ENCODE measurements at places on chromosomes 5 and 9.
A peak's percentile ranks its signal among the peaks of the same experiment; 100 is the strongest.

GRCh38 chr5:54705994-54706653 is 188.6 kb downstream of the SNX18 start:
- DNase-seq, result no peak

GRCh38 chr9:68914751-68915150 is 99.2 kb downstream of the PRKACG start:
- no peak for DNase-seq

- no peak for DNase-seq
Observed at GRCh38 chr5:78659714-78660113, 11.1 kb upstream of the LHFPL2 start.

- DNase-seq, result no peak
Observed at GRCh38 chr5:143758750-143759149, 53.2 kb upstream of the HMHB1 start.

DNA sequence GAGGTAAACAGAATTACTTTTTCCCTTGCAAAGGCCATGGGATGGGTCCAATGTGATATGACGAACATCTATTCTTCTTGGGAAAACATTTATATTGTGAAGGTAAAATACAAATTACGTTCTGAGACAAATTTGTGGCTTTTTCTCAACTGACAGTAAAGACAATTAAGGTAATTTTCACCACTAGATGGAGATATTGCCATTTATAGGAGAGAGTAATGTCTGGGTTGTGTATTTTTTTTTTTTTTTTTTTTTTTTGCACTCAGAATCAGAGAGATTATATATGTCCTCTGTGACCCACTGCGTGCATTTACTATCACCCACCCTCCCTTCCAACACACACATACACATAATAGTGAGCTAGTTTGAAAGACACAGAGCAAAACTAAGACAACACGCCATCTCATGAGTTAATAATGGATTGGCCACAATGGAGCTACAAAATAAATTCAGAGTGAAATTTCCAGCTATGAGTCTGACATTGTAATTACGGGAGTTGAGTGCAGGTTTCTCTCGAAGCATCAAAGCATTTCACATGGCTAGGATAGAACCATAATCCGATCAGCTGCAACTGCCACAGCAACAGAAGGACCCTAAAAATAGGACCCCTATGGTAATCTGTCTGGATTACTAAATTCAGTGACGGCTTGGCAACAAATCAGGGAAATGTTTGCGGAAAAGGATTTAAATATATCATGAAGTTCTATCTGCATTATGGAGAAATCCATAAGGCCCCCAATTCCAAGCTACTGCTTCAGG is 49.2 kb downstream of the ANXA1 start:
- DNase-seq, result peak; percentile 74

GRCh38 chr5:173050791-173051190 is 5.4 kb upstream of the CREBRF start:
- DNase-seq, result no peak

GRCh38 chr5:158590746-158591300 is 508.9 kb downstream of the EBF1 start:
- no peak for DNase-seq

DNA sequence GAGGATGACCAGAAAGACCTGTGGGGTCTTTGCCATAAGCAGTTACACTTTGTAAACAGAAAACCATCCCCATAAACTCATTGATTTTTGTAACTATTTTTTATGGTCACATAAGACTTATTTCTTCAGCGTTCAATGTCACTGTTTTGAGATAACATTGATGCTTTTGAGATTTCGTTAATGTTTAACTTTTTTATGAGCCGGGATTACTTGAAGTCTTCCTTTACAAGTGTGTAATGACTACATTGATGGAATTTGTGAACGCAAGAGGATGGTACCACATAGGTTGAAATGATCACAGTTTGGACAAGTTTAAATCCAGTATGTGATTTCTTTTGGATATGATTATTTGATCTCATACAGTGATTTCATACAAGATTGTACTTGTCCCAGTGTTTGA is 1.8 kb downstream of the SLC12A2 start:
- DNase-seq, result no peak

DNA sequence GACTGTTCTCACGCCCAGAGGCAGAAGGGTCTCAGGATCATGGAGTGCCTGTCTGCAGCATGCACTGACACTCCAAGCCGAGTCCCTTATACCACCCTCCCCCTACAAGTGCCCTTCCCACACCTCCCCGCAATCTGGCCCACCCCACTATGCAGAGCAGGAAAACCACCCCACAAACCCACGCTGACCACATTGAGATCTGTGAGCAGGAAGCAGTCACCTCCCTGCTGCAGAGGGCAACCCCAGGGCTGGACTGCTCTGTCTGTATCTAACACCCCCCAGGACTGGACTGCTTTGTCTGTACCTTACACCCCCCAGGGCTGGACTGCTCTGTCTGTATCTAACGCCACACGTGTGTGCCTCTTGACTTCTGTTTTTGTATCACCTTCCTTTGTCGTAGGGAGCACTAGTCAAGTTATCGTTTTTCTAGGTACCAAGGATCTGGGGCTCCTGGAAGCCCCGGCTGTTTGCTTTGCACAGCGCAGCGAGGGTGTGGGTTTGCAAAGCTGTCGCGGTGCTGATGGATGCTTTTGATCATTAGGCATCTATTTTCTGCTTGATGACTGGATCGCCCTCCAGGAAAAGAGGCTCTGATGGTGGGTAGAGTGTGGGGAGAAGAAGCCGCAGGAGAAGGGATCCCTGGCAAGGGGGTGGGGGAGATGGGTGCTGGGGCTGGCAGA is 21.5 kb downstream of the OLFM1 start:
- DNase-seq, result no peak

DNA sequence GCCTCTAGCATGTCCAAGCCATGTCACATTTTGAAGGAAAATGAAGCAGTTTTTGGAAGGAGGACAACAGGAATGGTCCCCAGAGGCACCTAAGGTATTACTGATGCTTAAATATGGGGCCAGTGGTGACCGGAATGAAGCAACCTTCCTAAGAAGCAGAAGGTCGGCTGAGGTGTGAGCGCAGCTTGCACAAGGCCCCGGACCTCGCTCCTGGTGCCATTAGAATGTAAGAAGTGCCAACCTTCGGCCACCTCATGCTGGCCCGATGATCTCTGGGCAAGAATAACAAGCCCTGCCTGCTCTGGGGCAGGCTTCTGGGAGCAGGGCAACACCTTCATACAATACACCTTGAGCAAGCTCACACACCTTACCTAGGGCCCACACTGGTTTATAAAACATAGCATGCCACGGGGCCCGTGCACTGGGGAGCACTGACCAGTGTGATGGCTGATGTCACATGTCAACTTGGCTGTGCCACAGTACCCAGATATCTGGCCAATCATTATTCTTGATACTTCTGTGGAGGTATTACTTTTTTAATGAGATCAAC is 21.9 kb downstream of the SEMA4D start:
- DNase-seq, result no peak

Data from WERI-Rb-1 (cell line).